CD4-positive, alpha-beta T cell treated with Interleukin-10 for 1 hour (primary cell): ENCODE measurements at places on chromosomes 1 and 21.

- DNase-seq: no peak
Observed at GRCh38 chr1:245500546-245500945, 345.8 kb downstream of the KIF26B start.

GRCh38 chr21:44940116-44940631, 345 bp downstream of the SLX9 start:
- no peak for DNase-seq

GRCh38 chr1:13801232-13801631, 101.2 kb downstream of the PRDM2 start:
- DNase-seq: no peak

DNA sequence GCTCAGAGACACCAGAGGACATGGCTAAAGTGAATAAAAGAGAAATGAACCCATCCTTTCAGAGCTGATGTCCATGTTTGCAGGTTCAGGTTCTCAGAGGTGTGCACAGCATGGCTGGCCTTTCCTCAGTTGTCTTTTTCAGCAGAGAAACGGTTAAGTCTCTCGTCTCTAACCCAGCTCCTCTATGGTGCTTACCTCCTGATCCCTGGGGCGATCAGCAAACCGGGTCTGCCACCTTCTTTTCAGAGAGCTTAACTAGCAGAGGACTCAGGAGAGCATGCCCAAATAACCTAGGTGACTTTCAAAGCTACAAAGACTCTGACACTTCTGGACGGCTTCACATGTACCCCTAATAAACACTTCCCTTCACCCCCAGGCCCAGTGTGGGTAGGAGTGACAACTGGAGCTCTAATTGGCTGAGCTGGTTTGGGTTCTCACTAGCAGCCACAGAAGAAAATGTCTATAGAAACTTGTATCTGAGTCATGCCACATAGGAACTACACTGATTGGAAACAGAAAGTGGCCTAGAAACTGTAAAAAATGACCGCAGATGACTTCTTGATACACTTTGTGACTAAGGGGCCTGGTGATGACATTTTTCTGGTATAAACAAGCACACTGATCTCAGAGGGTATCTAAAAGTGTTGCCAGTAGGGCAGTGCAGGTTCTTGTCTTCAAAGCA, at the start of gene AIM2:
Gene AIM2 (minus strand): TSS at position 329 of the 682 bp plus-strand sequence. CDS start 3,267 bp downstream, outside the sequence.
- DNase-seq: peak; percentile 89

- DNase-seq: no peak
Observed at GRCh38 chr1:156367383-156368156, 1.4 kb upstream of the RHBG start.

- DNase-seq: no peak
Observed at GRCh38 chr21:42398436-42399028, 2.7 kb upstream of the TMPRSS3 start.

- DNase-seq: no peak
Observed at GRCh38 chr1:48969971-48970370, 193.3 kb upstream of the BEND5 start.

- no peak for DNase-seq
Observed at GRCh38 chr1:33364565-33364918, 43.6 kb upstream of the A3GALT2 start.

- no peak for DNase-seq
Observed at GRCh38 chr1:155168456-155169210, 4.5 kb downstream of the KRTCAP2 start.

DNA sequence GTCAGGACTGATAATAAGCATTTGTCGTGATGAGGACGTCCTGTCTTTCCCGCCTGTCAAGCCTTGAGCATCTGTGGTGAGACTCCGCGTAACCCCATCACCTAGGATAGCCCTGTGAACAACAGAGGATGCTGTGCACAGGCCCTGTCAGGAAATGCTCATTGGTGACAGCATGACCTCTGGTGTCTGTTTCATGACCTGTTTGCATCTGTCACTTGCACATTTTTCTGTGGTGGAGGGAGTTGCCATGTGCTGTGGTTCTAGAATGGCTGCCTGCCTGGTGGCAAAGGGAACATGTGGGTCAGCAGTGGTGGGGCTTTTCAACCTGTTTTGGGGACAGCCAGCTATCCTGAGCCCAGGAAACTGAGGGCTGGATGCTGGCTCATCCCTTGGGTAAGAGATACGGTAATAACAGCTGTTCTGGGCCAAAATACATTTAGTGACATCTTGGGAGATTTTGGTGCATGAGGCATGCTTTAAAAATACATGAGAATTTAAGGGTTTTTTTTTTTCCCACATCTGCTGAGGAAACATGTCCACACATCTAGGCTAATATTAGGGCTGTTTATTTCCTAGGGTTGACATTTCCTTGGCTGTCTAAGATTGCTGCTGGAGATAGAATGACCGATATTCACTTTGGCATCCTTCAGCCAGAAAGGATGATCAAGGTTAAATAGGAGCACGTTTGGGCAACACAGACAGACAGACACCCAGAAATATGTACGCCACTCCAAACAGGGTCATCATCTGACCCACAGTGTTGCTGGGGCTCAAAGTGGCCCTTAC, 52.9 kb downstream of the KCNC4 start:
- DNase-seq: peak; percentile 8

DNA sequence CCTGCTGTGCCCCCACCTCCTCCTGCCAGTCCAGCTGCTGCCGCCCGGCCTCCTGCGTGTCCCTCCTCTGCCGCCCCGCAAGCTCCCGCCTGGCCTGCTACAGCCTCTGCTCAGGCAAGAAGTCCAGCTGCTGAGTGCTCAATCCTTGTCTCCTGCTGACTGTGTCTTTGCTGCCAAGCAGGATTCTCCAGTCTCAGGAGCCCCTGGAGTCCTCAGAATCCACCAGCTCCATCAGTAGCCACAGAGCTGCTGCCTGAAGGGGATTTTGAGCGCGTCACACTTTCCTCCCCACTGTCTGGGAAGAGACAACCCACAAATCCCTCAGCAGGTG, 973 bp downstream of the KRTAP10-11 start:
- no peak for DNase-seq

DNA sequence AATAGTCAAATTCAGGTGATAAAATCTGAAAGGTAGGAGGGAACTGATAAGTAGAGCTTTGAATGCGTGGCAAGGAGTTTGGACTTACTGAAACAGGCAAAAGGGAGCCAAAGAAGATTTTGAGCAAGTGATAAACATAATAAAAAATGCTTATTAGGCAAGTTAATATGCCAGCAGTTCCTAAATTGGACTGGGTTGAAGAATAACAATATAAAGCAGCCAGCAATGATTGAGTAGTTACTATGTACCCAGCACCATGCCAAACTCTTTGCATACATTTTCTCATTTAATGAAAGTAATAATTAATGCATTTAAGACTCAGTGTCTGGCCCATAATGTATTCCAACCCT, 23.8 kb upstream of the AHCYL1 start:
- DNase-seq: no peak

GRCh38 chr1:216090556-216090955, 332.7 kb downstream of the USH2A start:
- no peak for DNase-seq

DNA sequence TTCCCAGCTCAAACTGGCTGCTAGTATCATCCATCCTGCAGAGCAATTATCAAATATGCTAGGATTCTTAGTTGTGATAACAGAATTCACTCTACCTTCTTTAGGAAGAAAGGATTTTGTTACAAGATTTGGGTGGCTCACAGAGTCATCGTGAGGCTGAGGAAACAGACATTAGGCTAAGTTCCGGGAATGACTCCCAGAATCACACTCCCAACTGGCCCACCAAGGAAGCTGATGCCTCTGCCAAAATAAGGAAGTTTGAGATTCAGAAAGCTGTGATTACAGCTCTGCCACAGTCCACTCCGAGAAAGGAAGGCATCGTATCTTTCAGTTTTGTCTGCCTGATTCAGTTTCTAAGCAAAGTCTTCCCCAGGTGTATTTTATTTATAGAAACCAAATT, 50.6 kb upstream of the LYPLAL1 start:
- no peak for DNase-seq

DNA sequence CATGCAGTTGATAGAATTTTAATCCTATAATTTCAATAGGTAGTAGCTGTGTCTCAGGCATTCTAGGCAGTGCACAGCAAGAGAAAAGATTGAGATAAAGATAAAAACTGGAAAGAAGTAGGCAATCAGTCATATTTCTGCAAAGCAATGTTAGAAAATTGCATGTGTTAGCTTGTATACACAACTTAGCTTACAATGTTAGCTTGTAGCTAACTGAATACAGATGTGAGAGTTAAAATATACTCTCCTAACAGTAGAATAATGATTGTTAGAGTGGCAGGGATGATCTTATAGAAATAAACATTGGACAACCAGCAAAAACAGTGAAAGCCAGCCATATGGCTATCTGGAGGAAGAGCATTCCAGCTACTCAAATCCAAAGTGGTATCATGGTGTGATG, 29.0 kb downstream of the PTPRC start:
- DNase-seq: no peak

- no peak for DNase-seq
Observed at GRCh38 chr21:29677326-29677725, 262.5 kb downstream of the GRIK1 start.
